ENCODE measurements at places on chromosomes 4 and X.
A peak's percentile ranks its signal among the peaks of the same experiment; 100 is the strongest.

- DNase-seq = no peak
Observed at GRCh38 chrX:133926809-133927208, 58.6 kb downstream of the GPC3 start.

GRCh38 chr4:48296365-48296764, 26.7 kb upstream of the TEC start:
- no peak for DNase-seq

DNA sequence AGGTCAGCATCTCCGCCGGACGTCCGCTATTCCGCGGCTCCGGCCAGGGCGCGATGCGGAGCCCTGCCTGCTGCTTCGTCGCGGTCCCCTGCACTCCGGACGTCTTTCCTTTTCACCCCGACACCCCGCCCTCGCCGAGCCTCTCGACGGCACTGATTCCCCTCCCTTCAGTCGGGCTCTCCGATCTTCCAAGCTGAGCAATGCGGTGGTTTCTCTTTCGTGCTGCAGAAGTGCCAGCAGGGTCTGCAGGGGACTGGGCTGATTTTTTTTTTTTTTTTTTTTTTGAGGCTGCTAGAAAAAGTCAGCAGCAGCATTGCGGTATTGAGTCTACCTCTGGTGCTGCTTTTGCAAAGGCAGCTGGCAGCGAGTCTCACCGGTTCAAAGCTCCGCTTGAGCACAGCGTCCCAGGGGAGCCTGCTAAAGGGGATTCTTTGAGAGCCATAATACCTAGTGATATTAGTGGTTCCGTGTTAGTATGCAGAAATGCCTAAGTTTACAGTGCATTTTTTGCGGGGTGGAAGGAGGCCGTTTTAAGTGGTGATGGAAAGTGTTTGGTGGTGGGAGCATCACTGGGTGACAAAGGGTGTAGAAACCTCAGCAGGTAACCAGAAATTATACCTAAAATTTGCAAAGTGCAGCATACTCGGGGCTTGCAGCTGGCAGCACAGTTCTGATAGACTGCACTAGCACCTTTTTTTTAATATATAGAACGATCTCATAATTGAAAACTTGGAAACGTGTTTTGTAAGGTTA, 969 bp downstream of the STIM2 start:
- DNase-seq = peak; percentile 10

- no peak for DNase-seq
Observed at GRCh38 chr4:56147371-56147770, 198.6 kb downstream of the CEP135 start.

DNA sequence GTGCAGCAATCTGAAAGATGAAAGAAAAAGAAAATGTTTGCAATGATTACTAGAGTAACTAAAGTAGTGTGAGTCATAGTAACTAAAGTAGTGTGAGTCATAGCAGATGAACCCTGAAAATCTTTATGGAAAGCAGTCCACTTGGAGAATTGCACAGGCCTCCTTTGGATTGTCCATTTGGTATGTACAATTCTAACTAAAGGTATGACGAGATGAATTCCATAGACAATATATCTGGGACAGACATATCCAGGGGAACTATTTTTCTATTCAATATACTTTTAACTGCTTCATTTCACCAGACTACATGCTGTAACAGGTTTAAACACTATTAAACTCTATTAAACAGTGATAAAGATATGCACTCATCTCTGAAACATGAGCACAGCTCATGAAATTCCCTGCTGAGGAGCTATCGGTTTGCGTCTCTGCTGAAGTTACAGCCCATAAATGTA, 798.7 kb downstream of the PCDH7 start:
- no peak for DNase-seq

- no peak for DNase-seq
Observed at GRCh38 chr4:37066159-37066558, 178.4 kb upstream of the NWD2 start.

GRCh38 chr4:99506781-99507180, 4.0 kb upstream of the C4orf17 start:
- no peak for DNase-seq

GRCh38 chrX:137062915-137063617, 29.3 kb upstream of the GPR101 start:
- DNase-seq = no peak

DNA sequence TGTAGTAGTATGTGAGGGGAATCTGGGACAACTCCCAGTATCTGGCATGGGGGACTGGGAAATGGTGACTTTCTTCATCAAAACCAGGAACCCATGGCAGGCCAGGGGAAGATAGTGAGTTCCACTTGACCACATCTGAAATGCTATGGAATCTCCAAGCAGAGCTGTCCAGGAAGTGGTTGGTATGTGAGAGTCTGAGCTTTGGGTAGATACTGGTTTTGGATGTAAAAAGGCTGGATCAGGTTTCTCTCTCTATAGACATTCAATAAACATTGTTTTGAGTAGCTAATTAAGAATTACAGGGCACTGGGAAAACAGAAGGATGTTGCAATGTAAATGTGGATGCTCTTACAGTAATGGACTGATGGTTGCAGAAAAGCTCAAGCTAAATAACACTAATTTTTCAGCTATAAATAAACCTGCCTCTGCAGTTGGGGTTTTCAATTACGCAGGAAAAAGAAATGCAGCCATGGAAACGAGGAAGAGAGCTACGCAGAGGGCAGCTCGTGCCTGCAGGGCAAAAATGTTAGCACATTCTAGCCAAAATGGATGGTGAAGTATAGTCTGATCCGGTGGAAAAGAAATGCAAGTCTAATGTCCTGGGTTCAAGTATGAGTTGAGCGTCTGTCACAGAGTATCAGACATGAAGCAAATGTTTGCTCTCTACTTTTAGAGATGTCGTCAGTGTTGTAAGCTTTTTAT, 13.4 kb upstream of the CHRNA9 start:
- DNase-seq = no peak

DNA sequence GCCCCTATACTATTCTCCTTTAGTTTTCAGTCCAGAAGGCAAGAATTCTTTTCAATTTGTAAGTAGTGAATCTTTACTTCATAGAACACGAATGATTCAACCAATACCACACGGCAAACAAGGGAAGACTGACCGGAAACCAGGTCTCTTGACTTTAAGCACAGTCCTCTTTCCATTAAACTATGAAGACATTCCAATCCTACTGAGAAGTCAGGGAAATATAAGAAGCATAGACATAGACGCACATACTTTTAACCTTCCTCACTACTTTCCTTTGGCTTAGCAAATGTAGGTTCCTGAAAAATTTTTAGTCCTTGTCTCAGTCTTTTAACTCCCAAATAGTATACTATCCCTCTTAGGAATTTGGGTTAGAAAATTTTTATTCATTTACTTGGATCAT, 9.1 kb downstream of the CHRDL1 start:
- no peak for DNase-seq

GRCh38 chr4:83340692-83341343, 6.2 kb upstream of the HPSE start:
- DNase-seq = no peak

- no peak for DNase-seq
Observed at GRCh38 chr4:155593793-155594192, 72.9 kb upstream of the GUCY1A1 start.

- DNase-seq = no peak
Observed at GRCh38 chr4:152325831-152326230, 210.1 kb downstream of the FBXW7 start.
